ENCODE measurements at places on chromosomes 2 and 18. TPM values are rescaled to one million over a fixed set of nuclear protein-coding genes. Genes with fewer than 3 reads are reported as not detected.
A peak's percentile ranks its signal among the peaks of the same experiment; 100 is the strongest.

Gene C1QL2
- not detected for total RNA-seq

Gene GCG
- not detected for total RNA-seq

Gene LYPD6
- 2.1 TPM for total RNA-seq

Gene RND3
- 160 TPM for total RNA-seq

- no peak for DNase-seq
- no peak overlapping the region for H3K4me3 ChIP-seq
- peaks cover 3% of the 10 kb centered on the region for H3K27me3 ChIP-seq
- H3K4me1 ChIP-seq, result no peaks in the 10 kb centered on the region
Measured at GRCh38 chr2:143615562-143615961, 486.3 kb downstream of the ARHGAP15 start.

DNA sequence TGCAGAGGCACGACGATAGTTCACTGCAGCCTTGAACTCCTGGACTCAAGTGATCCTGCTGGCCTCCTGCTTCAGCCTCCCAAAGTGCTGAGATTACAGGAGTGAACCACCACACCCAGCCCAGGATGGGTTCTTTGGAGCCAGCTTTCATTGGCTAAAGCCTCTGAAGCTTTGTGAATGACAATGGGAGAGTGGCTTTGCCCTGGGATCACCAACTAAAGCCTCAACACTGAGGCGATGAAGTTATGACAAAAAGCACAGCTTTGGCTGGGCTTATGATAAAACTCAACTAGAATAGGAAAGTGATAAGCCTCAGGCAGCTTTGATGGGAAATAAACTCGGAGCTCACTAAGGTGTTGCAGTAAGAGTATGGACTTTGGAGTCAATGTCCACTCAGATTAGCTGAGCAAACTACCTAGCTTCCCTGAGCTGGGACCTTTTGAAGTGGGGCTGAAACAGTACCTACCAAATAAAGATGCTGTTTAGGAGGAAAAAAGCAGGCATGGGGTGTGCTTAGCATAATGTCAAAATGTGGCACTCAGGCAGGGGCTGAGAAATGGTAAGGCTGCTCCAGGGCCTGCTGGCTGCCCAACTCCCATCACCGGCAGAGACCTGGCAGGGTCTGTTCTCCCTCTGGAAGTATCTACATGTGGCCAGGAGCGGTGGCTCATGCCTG is 4.3 kb downstream of the TMEM127 start:
- no peaks in the 10 kb centered on the region for H3K27me3 ChIP-seq
- peak overlapping the region; percentile 86 for H3K27ac ChIP-seq
- peaks cover 3% of the 10 kb centered on the region for H3K36me3 ChIP-seq
- peaks cover 68% of the 10 kb centered on the region for H3K4me1 ChIP-seq
- no peak for DNase-seq

DNA sequence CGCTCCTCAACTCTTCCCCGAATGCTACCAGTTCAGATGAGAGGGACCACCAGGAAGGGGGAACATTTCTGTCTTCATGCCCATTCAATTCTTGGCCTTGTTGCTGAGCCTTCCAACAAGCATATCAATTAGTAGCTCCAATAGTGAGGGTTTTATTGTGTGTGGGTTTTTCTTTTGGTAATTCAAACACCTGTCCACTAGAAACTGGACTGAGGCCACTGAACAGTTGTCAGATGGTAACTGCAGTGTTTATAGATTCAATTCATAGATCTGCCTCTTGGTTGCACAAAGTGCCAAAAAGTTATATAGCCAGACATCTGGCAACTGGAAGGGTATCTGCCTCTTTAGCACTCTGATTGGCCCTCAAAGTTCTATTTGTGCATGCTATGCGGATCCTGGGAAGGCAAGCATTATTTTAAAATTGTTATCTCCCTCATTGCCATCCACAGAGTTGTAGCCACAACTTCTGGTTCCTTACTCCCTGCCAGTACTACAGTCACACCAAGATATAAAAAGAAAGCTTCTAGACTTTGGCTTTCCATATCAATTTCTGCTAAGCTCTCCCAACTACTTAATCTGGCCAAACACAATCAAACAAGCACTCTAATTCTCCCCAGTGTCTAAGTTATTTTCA is 83.3 kb upstream of the ZNF521 start:
- no peak for DNase-seq
- no peaks in the 10 kb centered on the region for H3K36me3 ChIP-seq
- no peak overlapping the region for H3K27ac ChIP-seq
- no peak overlapping the region for H3K4me3 ChIP-seq
- H3K4me1 ChIP-seq, result no peaks in the 10 kb centered on the region

- peaks cover 40% of the 10 kb centered on the region for H3K27me3 ChIP-seq
- no peak overlapping the region for H3K27ac ChIP-seq
- H3K4me1 ChIP-seq, result no peaks in the 10 kb centered on the region
- H3K36me3 ChIP-seq, result no peaks in the 10 kb centered on the region
- H3K4me3 ChIP-seq, result no peak overlapping the region
- DNase-seq, result no peak
Measured at GRCh38 chr2:46290078-46290477, 7.1 kb upstream of the EPAS1 start.

DNA sequence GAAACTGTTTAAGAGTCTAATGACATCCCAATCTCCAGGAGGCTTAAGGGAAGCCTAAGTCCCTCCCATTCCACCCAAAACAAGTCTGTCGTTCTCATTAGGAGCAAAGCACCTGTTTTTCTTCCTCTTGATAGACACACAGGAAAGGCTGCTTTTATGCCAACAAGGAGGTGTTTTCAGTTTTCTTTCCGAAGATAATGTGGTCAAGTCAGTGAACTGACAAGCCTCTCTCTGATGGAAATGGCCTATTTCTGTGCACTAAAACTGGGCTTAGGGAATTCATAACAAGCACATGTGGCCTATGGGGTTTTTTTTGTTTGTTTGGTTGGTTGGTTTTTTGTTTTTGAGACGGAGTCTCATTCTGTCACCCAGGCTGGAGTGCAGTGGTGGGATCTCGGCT is 36.2 kb downstream of the FBLN7 start:
- no peak overlapping the region for H3K27ac ChIP-seq
- no peak overlapping the region for H3K4me3 ChIP-seq
- DNase-seq, result no peak
- peaks cover 14% of the 10 kb centered on the region for H3K27me3 ChIP-seq

- H3K4me3 ChIP-seq, result no peak overlapping the region
- H3K27me3 ChIP-seq, result peaks cover 10% of the 10 kb centered on the region
- H3K36me3 ChIP-seq, result no peaks in the 10 kb centered on the region
Measured at GRCh38 chr2:201959198-201959597, 74.5 kb upstream of the FZD7 start.

- no peak for DNase-seq
- no peaks in the 10 kb centered on the region for H3K36me3 ChIP-seq
- H3K27ac ChIP-seq, result no peak overlapping the region
- H3K27me3 ChIP-seq, result no peaks in the 10 kb centered on the region
Measured at GRCh38 chr2:155748131-155748530, 584.4 kb downstream of the NR4A2 start.
